ENCODE measurements at places on chromosomes 1 and 21. TPM values are rescaled to one million over a fixed set of nuclear protein-coding genes. Genes with fewer than 3 reads are reported as not detected.

- DNase-seq, result peak; percentile 94
- H3K4me1 ChIP-seq, result peaks cover 63% of the 10 kb centered on the region
- peak overlapping the region; percentile 99 for H3K27ac ChIP-seq
- H3K27me3 ChIP-seq, result no peaks in the 10 kb centered on the region
These were observed 4.1 kb upstream of the SH3BGRL3 start for GRCh38 chr1:26275580-26276431.

RHD gene
- total RNA-seq, result not detected

SYDE2 gene
- total RNA-seq, result 6.8 TPM

DNA sequence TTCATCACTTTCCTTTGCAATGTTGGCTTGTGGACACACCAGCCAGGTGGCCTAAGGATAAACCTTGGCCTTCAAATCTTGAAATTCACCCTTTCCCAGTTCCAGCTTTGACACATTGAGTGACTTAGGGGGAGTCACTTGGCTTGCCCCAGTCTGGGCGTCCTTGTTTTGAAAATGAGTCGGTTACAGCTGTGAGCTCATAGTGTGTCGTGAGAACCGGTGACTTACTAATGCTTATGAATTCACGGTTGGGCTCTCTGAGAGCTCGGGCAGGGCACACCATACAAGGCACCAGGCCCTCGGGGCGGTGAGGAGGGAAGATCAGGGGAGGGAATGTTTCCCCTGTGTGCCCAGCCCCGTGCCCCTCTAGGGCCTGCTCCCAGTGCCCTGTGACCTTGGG, 126.9 kb upstream of the TMPRSS2 start:
- no peaks in the 10 kb centered on the region for H3K36me3 ChIP-seq
- peak overlapping the region; percentile 99 for H3K27ac ChIP-seq
- H3K4me1 ChIP-seq, result peaks cover 59% of the 10 kb centered on the region
- no peaks in the 10 kb centered on the region for H3K27me3 ChIP-seq
- peak; percentile 95 for DNase-seq

GRCh38 chr1:193543259-193543658, 356.8 kb upstream of the B3GALT2 start:
- H3K4me3 ChIP-seq, result no peak overlapping the region
- no peaks in the 10 kb centered on the region for H3K27me3 ChIP-seq
- no peaks in the 10 kb centered on the region for H3K4me1 ChIP-seq
- H3K27ac ChIP-seq, result no peak overlapping the region
- no peaks in the 10 kb centered on the region for H3K36me3 ChIP-seq
- DNase-seq, result no peak

DNA sequence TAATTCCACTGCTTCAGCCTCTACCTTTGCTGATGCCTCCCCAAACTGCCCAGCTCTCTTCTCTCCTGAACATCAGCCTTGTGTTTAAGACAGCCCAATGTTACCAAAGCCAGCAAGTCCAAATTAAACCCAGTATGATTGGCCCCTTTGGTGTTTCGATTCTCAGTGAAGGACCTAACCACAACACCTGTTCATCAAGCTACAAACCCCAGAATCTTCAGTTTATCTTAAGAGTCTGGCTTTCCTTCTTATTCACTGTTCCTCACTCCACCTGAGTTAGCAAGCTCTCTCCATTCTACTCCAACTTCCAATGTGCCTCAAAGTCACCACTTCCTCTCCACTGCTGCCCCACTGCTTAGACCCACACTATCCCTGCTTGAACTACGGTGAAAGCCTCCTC, 25.5 kb upstream of the ITPKB start:
- no peak overlapping the region for H3K4me3 ChIP-seq
- H3K4me1 ChIP-seq, result peaks cover 35% of the 10 kb centered on the region
- H3K27me3 ChIP-seq, result no peaks in the 10 kb centered on the region
- peak overlapping the region; percentile 5 for H3K27ac ChIP-seq

- no peak for DNase-seq
- no peak overlapping the region for H3K27ac ChIP-seq
- H3K36me3 ChIP-seq, result no peaks in the 10 kb centered on the region
- no peaks in the 10 kb centered on the region for H3K27me3 ChIP-seq
- peaks cover 20% of the 10 kb centered on the region for H3K4me1 ChIP-seq
These were observed 1.9 kb downstream of the GPSM2 start for GRCh38 chr1:108878678-108879077.

NR5A2 gene
- 0.36 TPM for total RNA-seq

MPL gene
- total RNA-seq, result not detected

DNA sequence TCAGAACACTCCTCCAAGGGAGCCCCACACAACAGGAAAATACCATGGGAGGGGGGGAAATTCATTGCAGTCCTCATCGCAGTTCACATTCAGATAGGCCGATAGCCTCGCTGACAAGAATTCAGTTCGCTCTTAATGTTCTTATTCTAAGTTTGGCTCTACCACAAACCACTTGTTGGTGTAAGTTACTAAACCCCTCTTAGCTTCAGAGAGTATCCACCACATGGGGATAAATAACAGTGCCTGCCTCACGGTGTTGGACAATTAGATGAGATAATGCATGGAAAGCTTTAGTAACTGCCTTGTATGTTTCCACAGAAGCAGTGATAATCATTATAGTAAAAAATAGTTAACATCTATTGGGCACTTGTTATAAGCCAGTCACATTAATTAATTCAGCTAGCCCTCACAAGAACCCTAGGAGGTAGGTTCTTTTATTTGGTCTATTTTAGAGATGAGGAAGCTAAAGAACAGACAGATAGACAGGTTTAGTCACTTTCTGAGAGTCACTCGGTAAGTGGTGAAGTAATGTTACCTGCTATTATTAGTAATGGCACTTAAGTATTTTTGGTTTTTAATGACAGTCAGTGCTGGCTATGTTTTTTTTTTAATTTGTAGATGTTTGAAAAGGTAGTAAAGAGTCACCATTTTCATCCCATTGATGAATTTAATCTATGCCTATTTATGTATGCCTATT, 10.1 kb downstream of the VAV3 start:
- H3K27ac ChIP-seq, result no peak overlapping the region
- H3K36me3 ChIP-seq, result no peaks in the 10 kb centered on the region
- no peak for DNase-seq
- H3K4me3 ChIP-seq, result no peak overlapping the region
- H3K4me1 ChIP-seq, result no peaks in the 10 kb centered on the region

SH2D1B gene
- total RNA-seq, result 0.04 TPM

DNA sequence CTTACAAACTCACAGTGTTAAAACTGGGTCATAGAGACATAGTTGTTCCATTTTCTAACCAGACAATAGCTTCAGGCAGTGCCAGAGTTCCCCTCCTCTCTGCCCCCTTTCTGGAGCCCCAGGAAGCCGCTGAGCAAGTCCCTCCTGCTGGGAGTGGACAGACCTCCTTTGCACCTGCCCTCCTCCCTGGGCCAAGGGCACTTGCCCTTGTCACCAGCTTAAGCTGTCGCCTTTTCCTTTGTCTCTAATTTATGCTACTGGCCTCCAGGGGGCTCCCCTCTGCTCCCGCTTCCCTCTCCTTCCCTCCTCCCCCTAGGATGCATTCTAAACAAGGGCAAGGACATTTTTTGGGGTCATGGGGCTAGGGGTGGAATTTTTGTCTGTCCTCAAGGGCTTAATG, 182.4 kb downstream of the MIS18A start:
- H3K36me3 ChIP-seq, result no peaks in the 10 kb centered on the region
- H3K27ac ChIP-seq, result no peak overlapping the region
- peaks cover 21% of the 10 kb centered on the region for H3K27me3 ChIP-seq
- peak; percentile 15 for DNase-seq

DNA sequence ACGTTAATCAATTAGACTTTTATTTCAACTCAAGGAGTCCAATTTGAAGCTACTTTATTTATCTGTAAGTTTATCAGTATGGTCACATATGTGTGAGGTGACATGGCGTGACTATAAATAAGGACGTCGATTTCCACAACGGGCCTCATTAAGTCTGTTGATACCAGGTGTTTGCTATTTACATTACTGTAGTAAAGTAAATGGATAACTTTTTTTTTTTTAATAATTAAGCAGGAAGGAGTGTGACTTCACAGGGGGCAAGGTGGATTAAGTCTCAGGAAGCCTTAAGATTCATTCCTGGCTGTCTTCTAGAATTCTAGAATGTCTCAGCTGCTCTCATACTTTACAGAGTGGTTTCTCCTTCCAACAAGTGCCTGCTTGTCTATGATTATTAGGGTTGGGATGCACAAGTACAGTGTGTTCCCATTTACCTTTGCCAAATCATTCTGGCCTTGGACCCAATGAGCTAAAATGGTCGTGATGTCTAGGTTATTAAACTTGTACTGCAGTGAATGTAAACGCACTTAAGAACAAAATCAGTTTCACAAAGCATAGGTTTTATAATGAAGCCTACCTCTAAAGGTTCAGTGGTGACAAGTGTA, 15.5 kb downstream of the MAP3K7CL start:
- peak overlapping the region; percentile 18 for H3K4me3 ChIP-seq
- peaks cover 35% of the 10 kb centered on the region for H3K4me1 ChIP-seq
- peak overlapping the region; percentile 77 for H3K27ac ChIP-seq
- H3K27me3 ChIP-seq, result no peaks in the 10 kb centered on the region
- H3K36me3 ChIP-seq, result no peaks in the 10 kb centered on the region

PCP4 gene
- not detected for total RNA-seq

DNA sequence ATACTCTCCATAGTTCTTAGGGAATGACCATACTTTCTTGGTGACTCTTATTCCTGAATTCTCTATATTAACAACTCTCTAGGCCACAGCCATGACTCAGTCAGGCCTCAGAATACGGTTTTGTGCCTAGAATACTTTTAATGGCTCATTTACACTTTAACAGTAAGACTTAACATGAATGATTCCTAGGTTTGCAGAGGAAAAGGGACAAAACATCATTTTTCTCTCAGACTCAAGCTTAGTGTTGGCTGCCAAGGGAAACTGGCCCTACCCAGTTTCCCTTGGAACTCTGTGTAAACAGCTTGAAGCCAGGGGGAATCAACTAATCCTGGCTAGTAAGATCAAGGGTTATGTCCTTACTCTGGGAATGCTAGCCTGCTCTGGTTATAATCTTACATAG, 164.9 kb upstream of the PKN2 start:
- 0 out of 2 replicates have a peak, but pooled peaks cover 2% of the 10 kb centered on the region for H3K27me3 ChIP-seq
- H3K36me3 ChIP-seq, result no peaks in the 10 kb centered on the region
- H3K4me1 ChIP-seq, result no peaks in the 10 kb centered on the region
- no peak overlapping the region for H3K4me3 ChIP-seq
- no peak overlapping the region for H3K27ac ChIP-seq
- peak; percentile 7 for DNase-seq

DNA sequence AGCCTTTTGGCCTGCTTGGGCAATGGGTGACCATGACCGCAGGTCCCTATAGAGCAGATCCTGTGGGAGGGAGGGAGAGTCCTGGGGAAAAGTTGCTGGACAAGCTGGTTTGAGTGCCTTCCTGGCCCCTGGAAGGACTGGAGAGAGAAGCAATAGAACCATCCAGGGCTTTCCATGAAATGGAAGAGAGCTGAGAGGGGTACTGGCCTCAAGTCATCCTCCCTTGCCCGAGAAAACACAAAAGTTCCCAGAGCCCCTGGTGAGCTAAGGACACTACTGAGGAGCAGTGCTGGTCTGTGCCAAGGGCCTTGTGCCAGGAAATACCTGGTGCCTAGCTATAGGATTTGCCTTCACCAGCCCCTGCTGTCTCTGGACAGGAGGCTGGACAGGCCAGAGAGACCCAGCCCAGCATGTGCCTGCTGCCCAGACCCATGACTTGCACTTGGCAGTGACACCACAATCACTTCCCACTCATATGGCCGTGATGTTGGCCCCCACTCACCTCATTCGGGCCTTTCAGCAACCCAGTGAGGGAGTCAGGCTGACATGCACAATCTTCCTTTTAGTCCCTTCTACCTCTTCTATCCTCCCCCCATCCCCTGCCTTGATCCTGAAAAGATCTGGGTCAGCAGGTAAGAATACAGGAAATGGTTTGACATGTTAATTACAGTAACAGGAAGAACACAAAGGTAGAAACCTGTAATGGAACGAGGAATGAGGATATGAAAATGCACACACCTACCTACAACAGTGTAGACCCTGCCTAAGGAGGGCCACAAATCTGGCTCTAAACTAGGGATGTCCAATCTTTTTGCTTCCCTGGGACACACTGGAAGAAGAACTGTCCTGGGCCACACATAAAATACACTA, 7.0 kb downstream of the SH3BP5L start:
- peaks cover 39% of the 10 kb centered on the region for H3K4me1 ChIP-seq
- H3K36me3 ChIP-seq, result peaks cover 68% of the 10 kb centered on the region
- H3K4me3 ChIP-seq, result no peak overlapping the region
- DNase-seq, result no peak
- H3K27ac ChIP-seq, result no peak overlapping the region

AMY1B gene
- not detected for total RNA-seq

DNA sequence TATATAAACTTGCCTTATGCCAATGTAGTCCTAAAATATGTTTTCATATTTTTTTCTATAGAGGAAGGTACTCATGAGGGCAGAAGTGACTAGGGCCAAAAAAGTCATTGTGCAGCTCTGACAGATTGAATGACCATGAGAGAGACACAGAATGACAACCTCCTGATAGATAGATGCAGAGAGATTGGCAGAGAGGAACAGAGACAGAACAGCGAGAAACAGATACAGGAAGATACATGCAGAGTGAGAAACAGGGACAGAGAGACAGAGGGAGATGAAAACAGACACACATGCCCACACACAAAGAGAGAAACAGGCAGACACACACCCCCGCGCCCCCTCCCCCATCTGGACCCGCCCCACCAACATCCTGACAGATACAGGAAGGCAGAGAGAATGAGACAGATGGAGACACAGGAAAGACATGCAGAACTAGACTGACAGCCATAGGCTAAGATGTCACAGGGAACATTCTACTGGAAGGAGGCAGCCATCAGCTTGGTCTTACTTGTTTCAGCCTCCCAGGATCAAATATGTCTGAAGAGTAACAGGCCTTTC, 211.1 kb downstream of the ST6GALNAC3 start:
- H3K4me3 ChIP-seq, result no peak overlapping the region
- H3K27ac ChIP-seq, result no peak overlapping the region
- no peak for DNase-seq
- peaks cover 12% of the 10 kb centered on the region for H3K27me3 ChIP-seq
- no peaks in the 10 kb centered on the region for H3K4me1 ChIP-seq

Measured in PC-3 (cell line).